ENCODE measurements at places on chromosomes 16 and 17.
A peak's percentile ranks its signal among the peaks of the same experiment; 100 is the strongest.

GRCh38 chr16:82892324-82892723, 265.6 kb downstream of the CDH13 start:
- DNase-seq: no peak

- no peak for DNase-seq
These were observed 2.8 kb upstream of the CA7 start for GRCh38 chr16:66841366-66841765.

DNA sequence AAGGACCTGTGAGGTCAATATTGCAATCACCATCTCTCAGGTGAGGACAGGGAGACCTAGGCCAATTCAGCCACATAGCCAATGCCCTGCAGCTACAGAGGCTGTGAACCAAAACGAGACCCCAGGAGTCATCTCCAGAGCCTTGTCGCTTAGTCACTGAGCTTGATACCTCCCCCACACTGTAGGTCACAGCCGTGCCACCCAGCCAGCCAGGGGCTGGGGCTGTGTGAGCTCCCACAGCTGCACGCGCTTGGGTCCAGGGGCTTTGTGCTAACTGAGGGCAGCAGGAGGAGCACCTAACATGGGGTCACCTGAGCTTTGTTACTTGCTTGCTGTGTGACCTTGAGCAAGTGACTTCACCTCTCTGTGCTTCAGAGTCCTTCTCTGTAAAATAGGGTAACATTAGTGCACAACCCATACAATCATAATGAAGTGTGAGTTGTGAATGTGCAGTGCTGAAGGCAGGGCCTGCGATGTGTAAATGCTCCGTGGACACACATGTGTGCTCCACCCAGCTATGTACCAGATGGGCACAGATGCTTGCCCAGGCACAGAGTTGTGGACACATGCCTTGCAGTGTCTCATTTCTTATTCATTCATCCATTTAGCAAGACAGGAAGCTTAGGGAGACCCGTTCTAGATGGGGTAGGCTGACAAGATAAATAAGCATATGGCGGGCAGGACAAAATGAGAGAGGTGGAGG, 25.9 kb downstream of the SBK1 start:
- no peak for DNase-seq

- DNase-seq: no peak
These were observed 20.6 kb downstream of the ZCCHC14 start for GRCh38 chr16:87472142-87472778.

GRCh38 chr17:4142107-4142900, 526 bp downstream of the ZZEF1 start:
- peak; percentile 36 for DNase-seq

DNA sequence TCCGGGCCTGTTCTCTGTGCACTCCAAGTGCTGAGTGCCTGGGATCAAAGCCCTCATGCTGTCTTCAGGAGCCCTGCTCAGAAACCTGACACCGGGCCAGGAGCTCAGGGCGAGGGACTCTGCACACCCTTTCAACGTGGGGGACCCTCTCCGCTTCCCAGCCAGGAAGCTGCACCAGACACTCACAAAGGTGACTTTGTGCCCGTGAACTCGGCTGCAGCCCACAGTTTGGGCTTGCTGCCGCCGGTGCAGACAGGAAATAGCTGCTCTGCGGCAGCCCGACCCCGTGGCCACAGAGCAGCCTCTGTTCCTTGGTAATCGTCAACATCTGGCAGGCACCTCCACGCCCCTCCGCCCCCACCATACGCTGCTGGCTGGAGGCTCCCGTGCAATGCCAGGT, 93.4 kb upstream of the METRNL start:
- DNase-seq: peak; percentile 61

GRCh38 chr17:43398724-43399595, at the start of gene ARL4D:
Gene ARL4D, plus strand, starts transcription at chr17:43398993. Its CDS starts 740 bp downstream, at chr17:43399733.
- DNase-seq: peak; percentile 83

GRCh38 chr16:360698-361336, 8.3 kb upstream of the AXIN1 start:
- no peak for DNase-seq

GRCh38 chr17:82449883-82450356, 632 bp downstream of the CYBC1 start:
- DNase-seq: peak; percentile 55

GRCh38 chr16:68776821-68777485, 39.9 kb downstream of the CDH1 start:
- peak; percentile 66 for DNase-seq

DNA sequence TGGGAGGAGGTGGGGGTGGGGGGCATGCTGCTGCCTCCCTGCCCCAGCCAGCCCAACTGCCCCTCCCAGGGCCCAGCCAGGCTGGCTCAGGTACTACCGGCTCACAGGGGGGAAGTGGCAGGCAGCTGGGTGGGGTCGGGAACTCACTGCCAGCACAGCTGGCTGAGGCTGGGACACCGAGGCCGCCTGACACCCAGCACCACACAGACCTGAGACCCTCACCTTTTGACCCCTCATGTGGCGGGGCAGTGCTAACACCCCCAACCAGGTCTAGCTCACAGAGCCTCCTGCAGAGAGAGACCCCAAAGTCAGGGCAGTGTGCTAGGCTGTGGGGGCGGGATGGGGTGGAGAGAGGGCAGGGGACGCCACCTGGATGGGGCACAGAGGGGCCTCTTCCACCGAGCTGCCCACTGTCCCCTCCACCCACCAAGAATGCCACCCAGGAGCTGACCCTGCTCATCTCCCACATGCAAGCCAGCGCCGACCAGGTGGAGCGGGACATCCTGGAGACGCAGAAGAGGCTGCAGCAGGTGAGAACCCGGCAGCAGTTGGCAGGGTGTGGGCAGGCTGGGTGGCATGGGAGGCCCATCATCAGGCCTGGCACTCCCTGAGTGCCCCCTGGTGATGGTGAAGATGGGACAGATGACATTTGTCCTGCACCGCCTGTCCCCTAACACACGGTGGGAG, 3.0 kb downstream of the EVPLL start:
- DNase-seq: no peak

GRCh38 chr16:53057658-53058057, 2.9 kb downstream of the CHD9 start:
- DNase-seq: no peak

GRCh38 chr16:82085011-82085779, 50.1 kb downstream of the HSD17B2 start:
- DNase-seq: no peak

GRCh38 chr16:30166202-30166902, 17.1 kb upstream of the CORO1A start:
- peak; percentile 14 for DNase-seq

- peak; percentile 46 for DNase-seq
These were observed 9.4 kb upstream of the TOM1L1 start for GRCh38 chr17:54891176-54891821.

- no peak for DNase-seq
These were observed 39.5 kb downstream of the USP7 start for GRCh38 chr16:8924214-8924613.

DNA sequence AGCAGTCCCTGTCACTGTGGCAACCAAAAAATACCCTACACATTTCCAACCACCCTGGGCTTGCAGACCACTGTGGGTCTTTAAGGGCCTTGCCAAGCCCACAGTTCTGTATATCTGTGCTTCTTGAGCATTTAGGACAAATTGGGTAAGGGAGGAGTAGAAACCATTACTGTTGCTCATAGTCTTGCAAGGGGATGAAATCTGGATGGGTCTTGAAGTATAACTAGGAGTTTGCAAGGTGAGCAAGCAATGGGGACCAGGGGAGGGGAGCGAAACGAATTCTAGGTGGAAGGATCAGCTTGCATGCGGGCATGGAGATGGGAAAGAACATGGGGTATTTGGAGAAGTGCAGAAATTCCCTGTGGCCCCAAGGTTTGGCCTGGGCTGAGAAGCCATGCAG, 202.9 kb downstream of the RAB11FIP4 start:
- DNase-seq: no peak

- no peak for DNase-seq
These were observed 36.6 kb upstream of the EMP2 start for GRCh38 chr16:10616756-10617640.

DNA sequence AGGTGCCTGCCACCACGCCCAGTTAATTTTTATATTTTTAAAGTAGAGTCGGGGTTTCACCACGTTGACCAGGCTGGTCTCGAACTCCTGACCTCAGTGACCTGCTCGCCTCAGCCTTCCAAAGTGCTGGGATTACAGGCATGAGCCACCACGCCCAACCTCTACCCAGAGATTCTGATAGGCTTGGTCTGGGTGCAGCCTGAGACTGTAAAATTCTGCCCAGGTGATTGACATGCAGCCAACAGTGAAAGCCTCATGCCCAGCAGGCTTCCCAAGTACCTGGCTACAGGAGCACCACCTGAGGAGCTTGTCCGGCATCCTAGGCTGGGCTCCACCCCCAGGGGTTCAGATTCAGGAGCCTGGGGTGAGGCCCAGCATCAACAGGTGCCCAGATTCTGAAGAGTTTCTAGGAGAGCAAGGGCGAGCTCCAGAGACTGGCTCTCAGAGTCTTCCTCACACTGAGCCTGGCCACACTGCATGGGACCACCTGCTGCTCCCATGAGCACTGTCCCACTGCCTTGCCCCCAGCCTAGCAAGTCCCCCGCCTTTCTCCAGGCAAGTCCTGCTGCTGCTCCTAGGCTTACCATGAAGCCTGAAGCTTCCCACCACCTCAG, 16.6 kb downstream of the ZNF385C start:
- DNase-seq: no peak

DNA sequence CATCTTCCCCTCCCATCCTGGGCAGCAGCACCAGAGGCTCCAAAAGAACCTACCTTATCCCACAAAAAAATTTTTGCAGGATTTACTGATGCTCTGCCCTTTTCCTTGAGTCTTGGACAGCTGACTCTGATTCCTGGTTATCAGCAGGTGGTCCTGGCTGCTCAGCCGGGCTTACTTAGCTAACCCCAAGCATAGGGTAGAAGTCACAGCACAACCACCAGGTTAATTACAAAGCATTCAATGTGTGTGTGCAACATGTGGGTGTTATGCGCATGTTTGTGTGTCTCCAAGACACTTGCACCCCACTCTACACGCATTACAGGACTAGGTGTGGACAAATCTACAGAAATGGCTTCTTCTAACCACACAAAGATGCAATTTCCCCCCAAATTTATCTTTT, 36.3 kb downstream of the PECAM1 start:
- no peak for DNase-seq

DNA sequence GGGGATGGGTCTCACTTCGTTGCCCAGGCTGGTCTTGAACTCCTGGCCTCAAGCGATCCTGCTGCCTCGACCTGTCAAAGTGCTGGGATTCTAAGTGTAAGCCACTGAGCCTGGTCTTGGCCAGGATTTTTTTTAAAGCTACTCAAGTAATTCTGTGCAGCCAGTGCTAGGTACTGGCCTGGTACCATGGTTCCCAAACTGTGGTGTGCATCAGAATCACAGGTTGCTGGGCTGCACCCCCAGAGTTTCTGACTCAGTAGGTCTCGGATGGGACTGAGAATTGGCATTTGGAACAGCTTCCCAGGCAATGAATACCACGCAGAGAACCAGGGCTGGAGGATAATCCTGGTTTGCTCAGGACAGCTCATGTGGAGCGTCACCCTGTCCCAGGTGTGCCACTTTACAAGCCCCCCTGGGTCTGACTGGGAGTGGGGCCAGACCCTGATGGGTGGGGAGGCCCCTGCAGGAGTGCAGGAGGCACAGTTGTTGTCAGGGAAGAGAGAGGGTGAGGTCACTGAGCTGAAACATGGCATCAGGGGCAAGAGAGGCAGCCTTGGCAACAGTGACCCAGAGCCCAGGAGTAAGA, 10.7 kb upstream of the MRPS23 start:
- DNase-seq: no peak

DNA sequence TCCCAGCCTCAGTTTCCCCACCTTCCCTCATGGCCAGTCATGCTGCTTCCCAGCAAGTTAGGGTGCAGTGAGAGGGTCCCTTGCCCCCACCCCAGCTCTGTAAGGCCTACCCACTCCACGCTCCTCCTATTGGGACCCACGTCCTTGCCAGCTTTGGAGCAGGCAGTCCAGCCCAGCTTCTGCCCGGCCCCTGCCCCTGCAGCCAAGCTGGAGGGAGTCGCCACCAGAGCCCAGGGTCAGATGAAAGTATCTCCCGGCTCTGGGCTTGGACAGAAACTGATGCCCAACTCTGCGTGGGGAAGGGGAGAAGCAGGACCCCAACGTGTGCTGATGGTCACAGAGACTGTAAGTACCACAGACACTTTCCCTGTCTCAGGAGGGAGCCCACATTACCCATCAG, 32.6 kb downstream of the SDK2 start:
- no peak for DNase-seq

DNA sequence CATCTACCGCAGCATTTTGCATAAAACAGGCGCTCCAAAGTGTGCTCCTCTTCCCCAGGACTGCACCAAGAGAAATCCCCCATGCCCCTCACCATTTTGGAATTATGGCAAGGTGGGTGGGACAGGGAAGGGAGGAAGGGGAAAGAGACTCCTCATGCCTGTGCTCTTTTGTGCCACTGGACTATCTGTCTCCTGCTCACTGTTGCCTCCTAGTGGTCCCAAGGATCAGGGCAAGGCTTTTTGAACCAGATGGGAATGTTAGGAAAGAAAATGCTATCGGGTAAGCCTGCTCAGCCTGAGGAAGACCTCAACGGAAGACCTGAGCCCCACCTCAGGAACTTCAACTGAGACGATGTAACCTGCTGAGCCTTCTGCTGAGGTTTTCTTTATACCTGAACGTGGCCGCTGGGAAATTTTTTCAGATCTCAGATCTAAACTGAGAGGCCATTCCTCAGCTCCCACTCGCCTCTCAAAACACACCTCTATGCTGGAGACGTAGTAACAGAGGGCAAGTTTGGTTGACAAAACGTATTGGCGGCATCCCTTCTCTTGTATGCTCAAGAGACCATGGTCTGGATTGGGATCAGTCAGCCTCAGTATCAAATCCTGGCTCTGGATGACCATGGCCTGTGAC, 58.3 kb downstream of the SPACA3 start:
- DNase-seq: peak; percentile 26

DNA sequence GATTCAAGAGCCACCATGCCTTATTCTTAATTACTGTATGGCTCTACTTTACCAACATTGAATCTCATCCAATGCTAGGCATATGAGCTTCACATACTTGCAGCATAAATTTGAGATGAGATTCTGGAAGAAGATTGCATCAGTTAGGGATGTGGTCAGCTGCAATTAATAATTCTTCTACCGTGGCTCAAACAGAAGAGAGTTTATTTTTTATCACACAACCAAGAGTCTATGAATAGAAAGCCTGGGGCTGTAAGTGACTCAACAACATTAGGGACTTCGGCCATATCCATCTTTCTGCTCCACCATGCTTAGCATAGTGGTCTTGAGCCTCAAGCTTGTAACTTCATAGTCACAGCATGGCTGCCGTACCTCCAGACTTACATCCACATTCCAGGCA, 179.4 kb upstream of the IRX6 start:
- DNase-seq: no peak

GRCh38 chr16:69890114-69890891, 60.8 kb upstream of the CLEC18A start:
- DNase-seq: no peak

GRCh38 chr17:9456330-9456729, 119.3 kb downstream of the STX8 start:
- DNase-seq: no peak

GRCh38 chr17:18315562-18315922, 449 bp downstream of the SMCR8 start:
- peak; percentile 45 for DNase-seq

Data from activated CD4-positive, alpha-beta T cell treated with anti-CD3 and anti-CD28 coated beads, Interleukin-10, Interleukin-2, amounts not matched to agents 100 ng/mL and 50 ng/mL, durations not matched to agents 16 hours and 8 hours (primary cell).